Ecto neural progenitor cell (in vitro differentiated cells): ENCODE measurements at places on chromosomes 4 and X.
A peak's percentile ranks its signal among the peaks of the same experiment; 100 is the strongest.

DNA sequence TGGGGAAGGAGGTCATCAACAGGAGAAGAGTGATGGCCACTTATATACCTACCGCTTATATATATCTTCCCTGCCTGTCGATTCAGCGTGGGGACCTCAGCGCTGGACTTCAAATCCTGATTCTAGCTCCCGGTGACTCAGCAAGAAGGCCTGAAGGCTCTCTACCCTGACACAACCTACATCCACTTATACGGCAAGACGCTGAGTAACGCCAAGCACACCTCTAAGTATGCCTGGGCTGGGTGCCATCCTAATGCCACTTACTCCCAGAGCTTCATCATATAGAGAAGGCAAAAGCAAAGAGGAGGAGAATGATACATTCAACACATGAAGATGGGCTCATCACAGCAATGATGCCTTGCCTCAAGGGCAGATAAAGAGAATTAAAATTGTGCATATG lies 198.3 kb downstream of the CHIC2 start:
- no peak for DNase-seq

- DNase-seq = no peak
Measured at GRCh38 chr4:80540785-80541469, 205.4 kb downstream of the CFAP299 start.

DNA sequence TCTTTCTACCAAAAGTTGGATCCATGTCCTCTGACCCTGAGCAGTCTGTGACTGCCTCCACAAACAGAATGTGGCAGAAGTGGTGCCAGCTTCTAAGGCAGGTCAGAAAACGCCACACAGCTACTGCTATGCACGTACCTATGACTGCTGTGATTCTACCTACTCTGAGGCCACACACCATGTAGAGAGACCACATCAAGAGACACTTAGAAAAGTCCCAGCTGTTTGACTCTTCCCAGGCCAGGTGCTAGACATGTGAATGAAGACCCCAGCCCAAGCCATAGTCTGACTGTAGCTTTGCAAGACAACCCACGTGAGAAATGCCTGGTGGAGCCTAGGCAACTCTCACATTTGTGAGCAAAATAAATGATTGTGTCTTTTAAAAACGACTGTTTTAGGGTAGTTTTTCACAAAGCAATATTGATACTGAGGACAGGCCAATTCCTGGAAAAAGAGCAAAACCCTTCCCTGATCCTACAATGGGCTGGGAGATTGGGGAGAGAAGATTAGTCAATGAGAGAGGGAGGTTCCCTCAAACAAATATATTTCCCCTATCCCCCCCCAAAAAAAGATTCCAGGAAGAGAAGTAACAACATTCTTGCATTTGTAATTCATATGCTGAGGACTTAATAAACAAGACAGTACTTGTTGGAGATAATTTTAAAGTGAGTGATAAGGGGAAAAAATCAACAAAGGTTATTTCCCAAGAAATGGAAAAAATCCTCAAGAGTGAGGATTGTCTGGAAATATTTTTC lies 33.3 kb downstream of the FRYL start:
- DNase-seq = no peak

DNA sequence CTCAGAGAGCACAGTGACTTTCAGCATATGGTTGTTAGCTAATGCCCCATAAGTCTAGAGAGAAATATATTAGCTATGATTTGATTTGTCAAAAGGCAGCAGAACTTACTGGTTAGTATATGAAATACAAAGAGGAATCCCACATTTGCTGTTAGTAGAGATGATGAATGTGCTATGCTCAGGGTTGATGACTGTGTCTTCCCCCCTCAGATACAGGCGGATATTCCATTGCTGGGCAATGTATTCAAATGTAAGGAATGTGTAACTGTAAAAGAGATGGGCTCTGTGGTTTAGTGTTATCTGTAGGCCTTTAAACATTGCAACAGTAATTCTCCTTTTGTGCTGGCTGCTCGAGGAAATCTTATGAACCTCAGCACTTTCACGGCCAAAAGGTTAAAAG lies 528.9 kb upstream of the ARX start:
- DNase-seq = no peak

- DNase-seq = no peak
Measured at GRCh38 chr4:186307497-186307896, 41.5 kb downstream of the F11 start.

GRCh38 chr4:8319731-8320385 lies 50.3 kb downstream of the HTRA3 start:
- DNase-seq = peak; percentile 23

GRCh38 chrX:80765220-80765625 lies 44.5 kb downstream of the BRWD3 start:
- no peak for DNase-seq

DNA sequence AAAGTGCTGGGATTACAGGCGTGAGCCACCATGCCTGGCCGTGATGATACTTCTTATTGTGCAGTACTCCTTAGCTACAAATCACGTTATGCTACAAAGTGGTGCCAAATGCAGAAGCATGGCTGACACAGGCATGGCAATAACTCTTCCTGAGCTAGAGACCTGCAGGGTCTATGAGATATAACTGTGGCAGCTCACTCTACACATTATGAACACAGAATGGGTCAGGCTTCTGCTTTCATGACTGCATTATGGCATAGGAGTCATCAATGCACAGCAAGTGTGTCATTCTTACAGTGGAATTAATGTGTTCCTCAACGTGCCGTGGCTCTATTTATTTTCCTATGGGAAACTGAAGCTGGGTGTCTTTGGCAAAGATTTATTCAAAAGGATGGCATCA lies 64.5 kb downstream of the UGT8 start:
- DNase-seq = no peak

- DNase-seq = no peak
Measured at GRCh38 chr4:3700736-3701135, 65.4 kb upstream of the ADRA2C start.

DNA sequence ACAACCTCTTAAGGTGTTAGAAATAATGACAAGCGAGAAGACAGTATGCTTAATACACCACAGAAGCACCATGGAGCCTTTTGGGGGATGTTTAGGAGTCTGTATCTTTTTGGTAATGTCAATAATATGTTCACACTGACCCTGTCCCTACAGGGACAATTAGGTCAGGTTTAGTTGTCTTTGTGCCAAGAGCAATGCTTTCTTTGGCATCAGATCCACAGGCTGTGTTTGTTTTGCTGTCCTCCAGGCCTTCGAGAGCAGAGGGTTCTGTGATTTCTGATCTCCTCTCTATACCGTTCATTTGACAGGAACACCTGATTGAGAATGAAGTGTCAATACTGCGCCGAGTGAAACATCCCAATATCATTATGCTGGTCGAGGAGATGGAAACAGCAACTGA lies 153.8 kb downstream of the DCLK2 start:
- no peak for DNase-seq

- no peak for DNase-seq
Measured at GRCh38 chr4:46316215-46316614, 73.7 kb downstream of the GABRA2 start.

DNA sequence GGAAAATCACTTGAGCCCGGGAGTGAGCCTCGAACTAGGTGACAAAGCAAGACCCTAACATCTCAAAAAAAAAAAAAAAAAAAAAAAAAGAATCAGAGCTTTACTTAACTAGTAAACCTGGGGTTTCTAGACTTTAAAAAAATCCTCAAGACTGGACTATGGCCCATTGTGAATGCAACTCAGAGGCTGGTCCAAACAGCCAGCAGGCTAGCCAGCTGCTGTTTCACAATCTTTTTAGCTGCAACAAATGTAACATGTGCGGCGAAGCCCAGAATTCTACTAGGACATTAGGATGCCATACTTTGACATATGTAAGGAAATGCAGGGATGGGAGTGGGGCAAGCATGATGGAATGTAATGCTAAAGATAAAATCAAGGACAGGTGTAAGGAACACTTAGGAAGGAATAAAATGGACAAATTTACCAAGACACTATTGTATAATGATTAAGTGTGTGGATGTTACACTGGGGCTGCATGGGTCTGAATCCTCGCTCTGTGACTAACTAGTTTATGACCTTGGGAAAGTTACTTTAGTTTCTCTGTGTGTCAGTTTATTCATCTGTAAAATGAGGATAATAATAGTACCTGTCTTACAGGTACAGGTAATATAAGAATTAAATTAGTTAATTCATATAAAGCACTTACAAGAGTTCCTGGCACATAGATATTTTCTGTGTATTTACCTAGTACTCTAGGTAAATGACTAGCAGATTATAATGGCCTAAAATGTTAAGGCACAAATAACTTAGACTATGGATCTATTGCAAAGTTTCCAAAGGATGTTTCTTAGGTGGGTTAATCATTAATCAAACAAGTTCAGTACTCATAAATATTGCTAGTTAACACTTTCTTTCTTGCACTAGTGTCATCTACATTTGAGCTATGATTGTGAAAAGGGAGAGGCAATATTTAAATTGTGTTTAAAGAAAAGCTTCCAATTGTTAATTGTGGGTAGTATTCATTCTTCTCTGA lies 49.5 kb downstream of the HELQ start:
- DNase-seq = no peak

DNA sequence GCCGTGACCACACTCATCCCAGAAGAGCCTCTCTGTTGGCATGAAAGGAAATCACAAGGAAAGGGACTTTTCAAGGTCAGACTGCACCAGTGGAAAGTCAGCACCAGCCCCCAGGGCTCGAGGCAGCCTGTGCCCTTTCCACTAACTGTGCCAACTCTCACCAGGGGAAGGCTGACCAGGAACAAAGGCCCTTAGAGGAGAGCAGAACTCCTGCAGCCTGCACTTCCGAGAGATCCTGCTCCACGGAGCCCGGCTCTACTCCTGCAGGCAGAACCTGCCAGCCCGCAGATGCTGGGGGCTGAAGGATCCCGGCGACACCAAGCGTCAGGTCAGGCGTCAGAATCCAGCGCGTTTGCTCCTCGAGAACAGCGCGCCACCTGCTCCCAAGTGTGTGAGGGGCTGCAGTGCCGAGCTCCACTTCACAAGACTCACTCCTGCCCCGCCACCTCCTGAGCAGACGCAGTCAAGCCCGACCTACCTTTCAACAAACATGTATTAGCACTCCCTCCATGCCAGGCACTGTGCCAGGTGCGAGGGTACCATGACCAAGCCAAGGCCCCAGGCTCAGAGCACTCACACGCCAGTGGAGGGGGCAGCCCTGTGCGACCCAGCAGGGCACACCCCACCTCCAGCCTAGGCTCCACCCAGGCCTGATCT lies 13.6 kb upstream of the HELT start:
- peak; percentile 65 for DNase-seq

DNA sequence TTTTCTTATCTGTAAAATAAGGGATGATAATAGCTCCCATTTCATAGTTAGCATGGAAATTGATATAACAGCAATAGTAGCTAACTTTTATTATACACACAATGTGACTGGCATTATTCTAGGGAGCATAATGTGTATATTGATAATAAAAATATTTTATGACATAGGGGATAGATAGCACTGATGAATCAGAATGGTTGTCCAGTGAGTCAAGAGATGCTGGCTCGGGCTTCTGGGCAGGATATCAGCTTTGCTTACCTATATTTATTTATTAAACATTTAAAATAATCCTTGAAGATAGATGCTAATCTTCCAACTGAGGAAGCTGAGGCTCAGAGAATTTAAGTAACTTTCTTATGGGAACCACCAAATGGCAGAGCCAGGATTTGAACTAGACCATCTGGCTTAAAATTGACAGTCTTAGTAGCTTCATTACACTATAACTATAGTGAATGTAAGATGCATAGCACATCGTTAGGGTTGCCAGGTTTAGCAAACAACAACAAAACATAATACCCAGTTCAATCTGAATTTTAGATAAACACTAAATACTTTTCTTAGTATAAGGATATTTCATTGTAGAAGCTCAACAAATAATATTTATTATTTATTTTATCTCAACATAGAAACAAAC lies 2.7 kb downstream of the AFP start:
- no peak for DNase-seq

GRCh38 chr4:140648716-140649308 lies 80.1 kb upstream of the UCP1 start:
- DNase-seq = no peak

DNA sequence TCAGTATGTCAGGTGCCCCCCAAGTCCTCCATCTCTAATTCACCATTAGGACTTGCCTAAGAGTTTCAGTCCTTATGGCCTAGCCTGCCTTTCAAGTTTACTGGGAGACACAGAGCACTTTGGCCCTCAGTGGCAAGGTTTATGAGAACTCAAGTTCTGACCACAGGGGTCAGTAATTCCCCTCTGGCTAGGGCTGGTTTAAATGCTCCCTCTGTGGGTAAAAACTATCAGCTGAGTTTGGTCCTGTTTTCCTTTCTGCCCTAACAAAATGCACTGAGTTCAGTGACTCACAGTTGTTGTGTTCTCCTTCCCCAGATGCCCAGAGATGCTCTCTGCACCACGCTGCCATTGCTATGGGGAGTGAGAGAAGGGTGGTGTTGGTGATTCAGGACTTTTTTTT lies 163.2 kb downstream of the RELL1 start:
- no peak for DNase-seq

GRCh38 chr4:61180405-61180804 lies 19.7 kb upstream of the ADGRL3 start:
- DNase-seq = no peak

- no peak for DNase-seq
Measured at GRCh38 chr4:57607566-57608180, 497.5 kb upstream of the IGFBP7 start.

DNA sequence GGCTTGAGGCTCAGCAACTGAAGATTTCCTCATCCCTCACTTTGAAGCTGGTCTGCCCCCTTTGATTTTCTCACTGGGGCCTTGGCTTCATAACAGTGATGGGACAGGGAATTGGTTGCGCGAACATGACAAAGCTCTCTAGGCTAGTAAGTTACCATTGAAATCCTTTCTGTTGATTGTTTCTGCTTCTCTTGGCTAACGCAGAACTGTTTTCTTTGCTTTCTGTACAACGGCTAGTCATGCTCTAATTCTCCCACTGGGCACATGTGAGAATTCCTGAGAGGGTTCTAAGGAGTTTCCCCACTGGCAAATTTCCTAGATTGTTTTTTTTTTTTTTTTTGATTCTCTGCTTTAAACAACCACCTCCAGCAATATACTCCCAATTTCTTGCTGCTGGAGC lies 738.6 kb downstream of the PCDH7 start:
- no peak for DNase-seq

- DNase-seq = no peak
Measured at GRCh38 chr4:100880011-100880410, 362.2 kb upstream of the EMCN start.

- DNase-seq = no peak
Measured at GRCh38 chr4:113635739-113636437, 125.7 kb downstream of the CAMK2D start.

DNA sequence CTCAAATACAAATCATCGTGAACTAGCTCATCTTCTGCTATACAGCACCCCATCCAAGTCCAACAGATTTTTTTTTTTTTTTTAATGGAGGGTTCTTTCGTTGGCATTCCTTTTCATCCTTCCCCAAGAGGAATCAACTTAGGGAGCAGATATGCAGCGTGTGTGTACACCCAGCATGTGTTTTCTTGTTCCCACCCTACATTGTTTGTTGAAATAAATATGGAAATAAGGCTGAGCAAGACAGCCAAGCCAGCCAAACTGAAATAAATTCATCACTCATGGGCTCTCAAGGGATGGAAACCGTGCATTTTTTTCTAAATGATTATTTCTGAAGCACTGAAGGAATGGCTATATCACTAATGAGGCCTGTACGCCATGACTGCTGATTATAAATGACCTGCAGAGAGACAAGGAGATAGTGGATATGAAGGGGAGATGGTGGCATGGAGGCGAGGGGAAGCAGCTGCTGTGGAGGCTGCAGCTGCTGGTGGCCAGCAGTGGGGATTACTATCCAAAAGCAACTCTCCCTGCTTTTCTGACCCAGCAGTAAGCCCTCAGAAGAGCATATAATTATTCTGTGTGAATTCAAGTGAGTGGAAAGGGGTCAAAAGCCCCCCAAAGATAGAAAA lies 173.9 kb downstream of the MGST2 start:
- no peak for DNase-seq

GRCh38 chr4:100557306-100557705 lies 39.5 kb upstream of the EMCN start:
- DNase-seq = no peak
